Kidney (tissue), 22 donors: ENCODE measurements at places on chromosomes 13 and 19. TPM values are rescaled to one million over a fixed set of nuclear protein-coding genes. Genes with fewer than 3 reads are reported as not detected.

The TPTE2 gene
- total RNA-seq = 0.16 TPM

The CGB3 gene
- not detected for total RNA-seq

The ZNF554 gene
- 6.9 TPM for total RNA-seq

GRCh38 chr13:27600711-27601110 lies 19.6 kb downstream of the LNX2 start:
- no peaks in the 10 kb centered on the region for H3K4me1 ChIP-seq
- no peak overlapping the region for H3K27ac ChIP-seq
- no peak overlapping the region for H3K4me3 ChIP-seq
- H3K27me3 ChIP-seq = no peaks in the 10 kb centered on the region

GRCh38 chr13:28432816-28433560 lies 61.9 kb downstream of the FLT1 start:
- H3K36me3 ChIP-seq = no peaks in the 10 kb centered on the region
- H3K4me3 ChIP-seq = no peak overlapping the region
- no peaks in the 10 kb centered on the region for H3K4me1 ChIP-seq
- no peaks in the 10 kb centered on the region for H3K27me3 ChIP-seq

DNA sequence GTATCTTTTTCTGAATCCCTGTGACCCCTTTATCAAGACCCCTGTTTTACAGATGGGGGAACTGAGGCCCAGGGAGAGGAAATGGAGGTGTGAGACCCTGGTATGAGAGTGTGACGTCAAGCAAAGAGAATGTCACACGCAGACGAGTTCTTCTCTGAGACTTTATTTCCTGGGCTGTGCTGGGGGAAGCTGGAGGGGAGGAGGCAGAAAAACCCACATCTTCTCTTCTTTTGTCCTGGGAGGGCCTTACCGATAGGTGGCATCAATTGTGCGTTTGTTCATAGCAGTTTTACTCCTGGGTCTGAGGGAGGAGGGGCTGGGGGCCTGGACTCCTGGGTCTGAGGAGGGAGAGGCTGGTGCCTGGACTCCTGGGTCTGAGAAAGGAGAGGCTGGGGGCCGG lies 4.9 kb upstream of the KLK15 start:
- H3K4me1 ChIP-seq = no peaks in the 10 kb centered on the region
- no peak overlapping the region for H3K4me3 ChIP-seq
- H3K27me3 ChIP-seq = no peaks in the 10 kb centered on the region
- H3K27ac ChIP-seq = no peak overlapping the region

GRCh38 chr13:101925731-101926130 lies 473.3 kb downstream of the ITGBL1 start:
- no peak overlapping the region for H3K4me3 ChIP-seq
- H3K27ac ChIP-seq = no peak overlapping the region
- no peak for DNase-seq
- no peaks in the 10 kb centered on the region for H3K4me1 ChIP-seq
- no peaks in the 10 kb centered on the region for H3K27me3 ChIP-seq

The VWA8 gene
- 21.3 TPM for total RNA-seq
